Hepatic stellate cell (primary cell): ENCODE measurements at places on chromosomes 7 and 10.

DNA sequence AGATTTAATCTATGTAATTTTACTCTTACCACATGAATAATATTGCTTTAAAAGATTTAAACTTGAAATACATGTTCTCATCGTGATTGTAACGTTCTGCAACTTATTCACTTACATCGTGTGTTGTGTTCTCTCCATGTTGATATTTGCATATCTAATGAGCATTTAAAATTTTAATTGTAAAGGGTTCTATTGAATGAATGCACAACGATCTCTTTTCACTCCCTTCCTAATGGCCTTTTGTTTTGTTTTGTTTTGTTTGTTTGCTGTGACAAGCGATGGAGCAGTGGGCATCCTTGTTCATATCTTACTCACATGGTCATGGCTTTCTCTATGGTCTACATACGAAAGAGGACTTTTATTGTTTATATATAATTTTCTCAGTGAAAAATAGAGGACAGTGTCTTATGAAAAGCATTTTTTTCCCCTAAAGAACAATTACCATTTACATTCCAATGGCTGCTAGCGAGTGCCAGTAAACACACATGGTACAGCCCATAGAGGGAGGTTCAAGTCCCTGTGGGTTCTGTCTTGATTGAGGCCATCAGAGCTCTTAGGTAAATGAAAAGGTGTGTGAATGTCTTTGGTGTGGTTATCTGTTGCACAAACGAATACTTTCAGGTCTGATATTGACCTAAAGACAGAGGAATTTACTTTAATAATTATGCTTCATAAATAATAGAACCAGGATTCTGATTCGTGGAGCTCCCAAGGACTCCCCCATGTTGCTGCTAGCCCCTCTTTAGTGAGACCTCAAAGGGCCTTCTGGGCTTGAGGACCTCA, 32.4 kb downstream of the BTBD16 start:
- DNase-seq = no peak

DNA sequence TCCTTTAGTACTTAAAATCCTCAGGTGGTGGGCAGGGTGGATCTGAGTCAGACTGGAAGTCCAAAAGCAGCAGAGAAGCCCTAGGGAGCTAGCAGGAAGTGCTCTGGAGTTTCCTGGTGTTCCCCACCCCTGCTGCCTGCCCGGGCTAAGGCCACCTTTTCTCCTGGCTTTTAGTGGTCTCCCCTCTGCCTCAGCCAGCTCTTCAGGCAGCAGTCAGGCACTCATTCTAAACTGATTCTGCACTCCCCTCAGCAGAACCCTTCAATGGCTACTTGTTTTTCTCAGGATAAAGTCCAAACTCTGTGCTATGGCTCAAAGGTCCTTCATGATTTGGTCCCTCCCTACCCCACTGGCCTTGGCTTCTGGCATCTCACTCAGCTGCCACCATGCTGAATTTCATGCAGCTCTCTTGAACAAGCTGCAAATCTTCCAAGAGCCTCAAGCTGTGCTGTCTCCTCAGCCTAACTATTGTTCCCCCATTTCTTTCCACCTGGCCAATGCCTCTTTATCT, 28.9 kb upstream of the DNMBP start:
- DNase-seq = no peak

DNA sequence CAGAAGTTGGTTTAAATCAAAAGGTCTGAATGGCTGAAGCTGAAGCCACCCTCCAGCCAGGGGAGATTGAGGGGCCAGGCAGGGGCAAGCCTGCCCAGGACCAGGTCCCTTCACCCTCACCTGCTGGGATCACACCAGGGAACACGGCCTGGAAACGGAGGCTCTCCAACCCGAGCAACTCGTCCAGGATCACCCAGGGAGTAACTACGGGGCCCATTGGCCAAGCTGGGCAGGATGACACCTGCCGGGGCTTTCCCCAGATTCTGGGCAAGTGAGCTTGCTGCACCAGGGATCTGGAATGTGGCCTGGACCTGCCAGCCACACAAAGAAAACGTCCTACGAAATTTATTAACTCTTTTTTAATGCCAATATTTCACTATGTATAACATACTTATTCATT, 30.4 kb upstream of the PPP2R2D start:
- DNase-seq = no peak

- DNase-seq = peak; percentile 75
Observed at GRCh38 chr7:135204341-135204749, 7.0 kb downstream of the WDR91 start.

DNA sequence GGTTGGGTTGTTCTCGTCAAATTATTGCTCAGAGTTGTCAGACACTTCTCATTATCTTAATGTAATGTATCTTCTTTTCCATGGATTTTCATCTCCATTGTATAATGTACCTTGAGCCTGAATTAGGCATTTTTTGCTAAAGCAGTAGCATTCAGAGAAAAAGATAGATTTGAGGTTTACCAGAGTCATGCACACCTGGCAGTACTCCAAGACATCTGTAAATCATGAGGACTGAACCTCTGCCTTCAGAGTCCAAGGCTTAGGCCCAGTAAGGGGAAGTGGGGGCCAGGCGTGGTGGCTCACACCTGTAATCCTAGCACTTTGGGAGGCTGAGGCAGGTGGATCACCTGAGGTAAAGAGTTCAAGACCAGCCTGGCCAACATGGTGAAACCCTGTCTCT, 624.3 kb upstream of the MBL2 start:
- DNase-seq = no peak

DNA sequence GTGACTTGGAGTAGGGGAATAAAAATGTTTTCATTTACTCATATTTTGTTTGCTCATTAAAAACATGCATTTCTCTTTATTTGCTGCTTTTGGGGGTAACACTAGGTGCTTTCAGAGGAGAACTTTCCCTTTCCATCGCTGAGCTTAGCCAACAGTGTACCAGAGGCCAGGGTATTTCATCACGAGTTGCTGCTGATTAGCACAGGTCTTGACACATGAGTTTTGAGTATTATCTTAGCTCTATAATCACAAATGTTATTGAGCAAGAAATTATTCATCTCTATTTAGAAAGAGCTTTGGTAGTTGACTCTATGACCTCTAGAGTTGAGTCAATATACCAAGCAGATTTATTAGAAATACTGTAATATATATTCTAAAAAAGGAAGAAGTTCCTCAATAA, 375.9 kb downstream of the NXPH1 start:
- no peak for DNase-seq

DNA sequence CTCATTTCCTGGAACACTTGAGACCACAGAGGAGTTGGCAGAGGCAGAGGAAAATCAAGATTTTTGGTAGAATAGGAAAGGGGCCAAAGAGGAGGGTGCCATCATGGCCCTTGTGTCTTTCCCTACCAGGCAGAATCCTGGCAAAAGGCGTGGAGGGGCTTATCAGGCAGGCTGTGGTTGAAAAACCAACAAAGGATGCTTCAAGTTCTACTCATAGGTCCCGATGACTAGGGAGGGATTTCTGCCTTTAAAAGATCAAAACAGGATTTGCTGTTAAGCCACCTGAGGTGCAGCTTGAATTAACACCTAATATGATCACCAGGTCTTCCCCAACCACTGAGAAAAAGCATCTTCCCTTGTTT, 45.7 kb downstream of the BPGM start:
- DNase-seq = no peak
